ENCODE measurements at places on chromosomes 16 and 17.
A peak's percentile ranks its signal among the peaks of the same experiment; 100 is the strongest.

- DNase-seq, result no peak
Measured at GRCh38 chr17:2089021-2089422, 34.1 kb downstream of the HIC1 start.

- DNase-seq, result peak; percentile 45
Measured at GRCh38 chr16:88737298-88738150, 31.2 kb downstream of the CTU2 start.

- no peak for DNase-seq
Measured at GRCh38 chr16:52617591-52617990, 70.6 kb upstream of the TOX3 start.

DNA sequence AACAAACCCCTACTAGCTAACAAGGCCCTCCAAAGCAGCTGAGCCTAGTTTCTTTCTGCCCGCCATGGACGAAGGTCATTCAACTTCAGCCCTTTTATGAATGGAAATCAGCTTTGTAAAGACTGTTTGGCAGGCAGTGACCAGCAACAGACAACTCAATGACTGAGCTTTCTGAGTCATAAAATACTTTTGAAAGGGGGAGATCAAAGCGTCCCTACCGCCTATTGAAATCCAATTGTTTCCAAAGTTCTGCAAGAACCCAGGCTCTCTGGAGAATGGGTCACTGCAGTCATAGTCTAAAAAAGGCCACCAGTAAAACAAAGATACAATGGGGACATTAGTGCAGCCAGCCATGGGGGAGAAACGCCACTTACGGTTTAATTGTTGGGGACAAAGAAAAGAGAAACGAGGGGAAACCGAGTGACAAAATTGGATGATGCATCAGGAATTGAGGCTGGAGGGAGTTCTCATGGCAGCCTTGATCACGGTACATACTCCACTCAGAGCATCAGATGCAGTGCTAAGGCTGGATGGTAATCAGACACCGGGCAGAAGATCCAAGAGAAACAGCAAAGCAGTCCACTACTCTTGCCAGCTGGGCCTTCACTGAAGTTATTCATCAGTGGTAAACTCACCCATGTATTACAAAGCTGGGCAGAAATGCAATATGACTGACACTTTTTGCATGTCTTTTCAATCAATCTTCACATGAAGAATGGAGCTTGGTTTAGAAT, 9.8 kb downstream of the ADAMTS18 start:
- DNase-seq, result no peak

DNA sequence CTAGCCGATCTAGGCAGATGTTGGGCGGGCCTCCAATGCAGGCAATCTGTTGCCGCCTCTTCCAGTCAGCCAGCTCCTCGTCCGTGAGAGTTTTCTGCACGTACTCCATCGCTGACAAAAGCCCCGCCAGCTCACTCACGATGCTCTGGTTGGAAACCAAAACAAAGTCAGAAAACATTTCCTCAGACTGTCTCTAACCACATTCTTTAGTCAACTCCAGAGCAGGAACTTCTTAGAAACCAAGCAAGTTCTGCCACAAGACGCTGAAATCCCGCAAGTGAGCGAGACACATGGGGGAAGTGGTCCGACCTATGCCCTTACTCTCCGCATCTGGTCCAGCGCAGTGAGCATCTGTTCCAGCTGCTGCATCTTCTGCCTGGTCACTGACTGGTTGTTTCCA, 49.1 kb downstream of the STAT5A start:
- peak; percentile 68 for DNase-seq

DNA sequence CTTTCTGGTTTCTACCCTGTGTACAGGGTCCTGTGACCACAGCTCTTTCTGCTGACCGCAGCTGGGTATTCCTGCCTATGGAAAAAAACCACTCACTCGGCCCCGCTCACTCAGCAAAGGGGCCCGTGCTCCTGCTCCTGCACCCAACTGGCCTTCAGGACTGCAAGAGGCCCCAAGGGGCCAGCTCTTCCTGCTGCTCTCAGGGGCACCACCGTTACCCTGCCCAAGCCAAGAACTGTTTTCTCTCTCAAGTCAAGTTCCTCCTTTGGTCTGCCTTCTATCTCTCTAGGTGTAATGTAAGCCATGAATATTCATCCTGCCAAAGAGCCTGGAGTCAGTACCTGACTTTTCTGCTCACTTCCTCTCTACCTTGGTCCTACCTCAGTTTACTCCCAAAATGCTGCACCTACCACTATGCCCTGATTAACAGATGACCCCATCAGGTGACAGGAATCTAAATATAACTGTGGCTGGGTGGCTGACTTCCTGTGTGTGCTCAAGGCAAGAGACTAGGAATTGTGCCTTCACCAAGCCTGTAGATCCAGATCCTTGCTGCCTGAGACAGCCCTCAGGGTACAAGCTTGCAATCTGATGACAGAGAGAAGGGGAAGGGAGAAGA, 20.4 kb upstream of the SCIMP start:
- DNase-seq, result no peak

DNA sequence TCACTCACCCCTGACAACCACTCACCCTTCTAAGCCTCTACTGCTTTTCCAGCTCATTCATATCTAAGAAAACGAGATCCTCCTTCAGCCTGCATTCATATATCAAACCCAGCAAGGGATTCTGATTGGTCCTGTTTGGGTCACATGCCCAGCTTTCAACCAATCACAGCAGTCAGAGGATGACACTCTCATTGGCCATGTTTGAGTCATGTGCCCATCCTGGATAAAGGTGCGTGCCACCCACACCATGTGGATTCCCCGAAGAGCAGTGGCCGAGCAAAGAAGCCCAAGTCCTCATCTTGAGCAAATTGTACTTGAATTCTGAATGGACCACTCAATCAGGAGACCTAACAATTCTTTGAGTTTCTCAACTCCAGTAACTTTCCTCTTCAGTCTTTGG, 45.0 kb downstream of the SCNN1G start:
- DNase-seq, result no peak

GRCh38 chr16:2328428-2328827, 12.1 kb downstream of the ABCA3 start:
- no peak for DNase-seq

GRCh38 chr16:66344533-66345145, 21.9 kb upstream of the CDH5 start:
- peak; percentile 14 for DNase-seq

GRCh38 chr16:15457958-15458357, 23.6 kb downstream of the BMERB1 start:
- no peak for DNase-seq

GRCh38 chr17:29566473-29567303, at the start of gene ABHD15:
ABHD15 (minus strand) TSS chr17:29567037; CDS start chr17:29566966, 71 bp downstream.
- no peak for DNase-seq

GRCh38 chr16:1310832-1311200, 1.4 kb downstream of the UBE2I start:
- DNase-seq, result no peak

DNA sequence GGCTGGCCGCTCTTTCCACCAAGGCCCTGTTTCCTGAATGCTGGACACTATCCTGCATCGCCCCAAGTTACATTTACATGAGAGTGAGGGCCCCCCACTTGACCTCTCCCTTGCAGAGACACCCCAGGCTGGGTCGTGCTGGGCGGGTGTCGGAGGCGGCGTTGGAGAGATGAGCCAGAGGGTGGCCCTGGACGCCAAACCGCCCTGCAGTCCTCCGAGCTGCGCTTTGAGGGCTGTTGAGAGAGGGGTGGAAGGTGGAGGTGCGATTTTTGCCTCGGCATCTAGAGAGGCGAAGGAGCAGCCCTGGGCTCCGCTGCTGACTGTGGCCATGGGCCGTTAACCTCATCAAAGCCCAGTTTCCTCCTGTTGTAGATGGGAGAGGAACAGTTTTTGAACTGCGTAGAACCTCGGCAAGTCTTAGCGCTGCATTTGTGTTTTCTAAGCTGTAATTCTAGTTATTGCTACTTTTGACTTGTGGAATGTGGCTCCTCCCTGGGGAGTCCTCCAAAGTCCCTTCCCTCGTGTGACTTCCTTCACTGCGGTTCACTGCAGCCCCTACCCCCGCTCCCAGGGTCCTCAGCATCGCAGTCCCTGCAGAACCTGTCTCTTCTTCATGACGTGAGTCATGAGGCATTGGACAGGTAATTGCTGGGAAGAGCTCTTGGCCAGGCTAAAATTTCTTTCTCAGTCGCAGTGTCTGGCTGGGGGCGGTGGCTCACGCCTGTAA, 986 bp upstream of the ELOB start:
- DNase-seq, result no peak

- DNase-seq, result no peak
Measured at GRCh38 chr17:71111460-71111859, 942.1 kb downstream of the KCNJ2 start.

GRCh38 chr17:3773511-3773910, 27.5 kb downstream of the ITGAE start:
- no peak for DNase-seq

DNA sequence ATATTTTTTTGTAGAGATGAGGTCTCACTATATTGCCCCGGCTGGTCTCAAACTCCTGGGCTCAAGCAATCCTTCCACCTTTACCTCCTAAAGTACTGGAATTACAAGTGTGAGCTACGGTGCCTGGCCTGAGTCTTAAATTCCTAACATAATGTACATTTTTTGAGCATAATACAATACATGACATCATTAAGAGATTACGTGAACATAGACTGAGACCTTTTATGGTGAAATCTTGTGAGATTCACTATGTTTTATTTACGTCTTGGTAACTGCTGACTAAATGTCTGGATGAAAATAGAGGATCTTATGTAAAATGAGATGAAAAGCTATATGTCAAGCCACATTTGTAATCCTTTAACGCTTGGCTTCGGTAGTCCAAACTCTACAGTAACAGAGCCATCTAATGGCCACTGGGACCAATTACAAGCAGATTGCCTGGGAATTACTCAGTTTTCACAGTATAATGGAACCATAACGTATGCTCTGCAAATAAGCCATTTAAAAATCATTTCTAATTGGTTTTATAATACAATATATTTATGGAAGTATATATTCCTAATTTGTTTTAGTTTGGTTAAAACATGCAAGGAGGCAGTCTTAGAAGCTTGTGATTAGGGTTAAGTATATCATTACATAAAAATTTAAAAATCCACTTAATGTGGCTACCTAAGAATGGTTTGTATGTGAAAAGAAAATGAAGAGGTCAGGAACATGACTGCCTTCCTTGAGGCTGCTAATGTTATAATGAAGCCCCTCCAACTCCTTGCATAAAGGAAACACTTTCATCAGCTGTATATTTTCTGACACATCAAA, 8.1 kb upstream of the EFCAB13 start:
- no peak for DNase-seq

GRCh38 chr16:50668368-50669008, 12.6 kb downstream of the SNX20 start:
- DNase-seq, result no peak

DNA sequence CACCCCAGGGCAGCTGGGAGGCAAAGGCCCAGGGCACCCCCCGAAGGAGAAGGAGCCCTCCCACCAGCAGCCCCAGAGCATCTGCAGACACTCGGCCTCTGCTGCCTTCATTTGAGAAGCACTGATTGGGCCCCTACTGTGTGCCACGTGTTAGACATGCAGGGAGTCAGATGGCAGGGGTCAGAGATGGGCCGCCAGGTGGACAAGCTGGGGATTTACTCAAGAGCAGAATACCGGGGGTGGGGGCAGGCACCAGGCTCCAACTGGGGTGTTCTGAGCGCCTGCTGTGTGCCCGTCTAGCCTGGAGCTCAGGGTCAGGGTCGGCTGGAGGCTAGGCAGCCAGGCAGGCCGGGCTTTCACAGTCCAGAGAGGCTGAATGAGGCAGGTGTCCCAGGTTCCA, 18.7 kb downstream of the TPSG1 start:
- DNase-seq, result no peak
